Activated T-cell treated with anti-CD3 and anti-CD28 coated beads, Interleukin-2, amount 50 U/mL, for 24 hours (primary cell): ENCODE measurements at places on chromosomes 5 and 9.

DNA sequence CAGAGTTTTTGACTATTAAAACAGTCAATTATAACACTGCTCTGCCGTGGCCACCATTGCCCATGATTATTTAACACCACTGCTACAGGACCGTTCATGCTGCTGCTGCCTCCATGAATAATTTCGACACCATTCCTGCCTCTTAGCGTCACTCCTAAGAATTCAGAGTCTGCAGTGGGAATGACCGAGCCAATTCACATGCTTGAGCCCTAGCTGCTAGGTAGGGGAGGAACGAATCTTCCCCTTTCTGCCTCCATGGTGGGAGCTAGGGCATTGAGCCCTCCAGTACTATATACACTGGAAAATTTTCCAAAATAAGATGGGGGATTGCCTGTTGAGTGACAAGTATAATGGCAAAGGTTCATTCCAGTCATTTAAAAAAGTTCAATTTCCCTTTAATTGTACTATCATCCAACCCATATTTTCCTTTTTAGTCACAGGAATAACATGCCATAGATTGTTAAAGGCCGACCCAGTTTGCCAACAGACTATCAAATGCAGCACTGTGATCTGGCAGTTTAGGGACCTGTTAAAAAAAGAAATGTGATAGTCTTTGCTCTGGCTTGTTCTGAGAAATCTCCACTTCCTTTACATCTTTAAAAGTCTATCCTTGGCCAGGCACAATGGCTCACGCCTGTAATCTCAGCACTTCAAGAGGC lies 13.5 kb upstream of the B4GALT1 start:
- no peak overlapping the region for H3K27ac ChIP-seq
- no peak overlapping the region for H3K4me3 ChIP-seq
- no peaks in the 10 kb centered on the region for H3K27me3 ChIP-seq
- no peak for DNase-seq

DNA sequence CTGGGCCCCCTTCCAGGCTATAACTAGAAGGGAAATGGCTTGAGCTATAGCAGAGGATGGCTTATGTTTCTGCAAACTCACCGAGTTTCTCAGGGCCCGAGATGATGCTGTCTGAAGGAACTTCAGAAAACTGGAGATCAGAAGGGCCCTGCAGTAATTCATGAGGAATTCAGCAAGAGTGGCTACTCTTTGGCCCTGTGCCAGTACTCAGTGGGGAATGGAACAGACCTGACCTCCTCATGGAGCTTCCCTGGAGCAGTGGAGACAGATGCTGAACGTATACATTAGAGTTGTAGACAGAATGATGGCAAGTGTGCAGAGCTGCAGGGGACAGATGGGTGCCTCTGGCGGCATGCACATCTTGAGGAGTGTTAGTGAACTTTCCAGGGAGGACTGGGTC lies 17.3 kb upstream of the SMIM32 start:
- no peak overlapping the region for H3K4me3 ChIP-seq
- H3K4me1 ChIP-seq = no peaks in the 10 kb centered on the region
- H3K27ac ChIP-seq = no peak overlapping the region
- H3K36me3 ChIP-seq = no peaks in the 10 kb centered on the region
- peaks cover 45% of the 10 kb centered on the region for H3K27me3 ChIP-seq

DNA sequence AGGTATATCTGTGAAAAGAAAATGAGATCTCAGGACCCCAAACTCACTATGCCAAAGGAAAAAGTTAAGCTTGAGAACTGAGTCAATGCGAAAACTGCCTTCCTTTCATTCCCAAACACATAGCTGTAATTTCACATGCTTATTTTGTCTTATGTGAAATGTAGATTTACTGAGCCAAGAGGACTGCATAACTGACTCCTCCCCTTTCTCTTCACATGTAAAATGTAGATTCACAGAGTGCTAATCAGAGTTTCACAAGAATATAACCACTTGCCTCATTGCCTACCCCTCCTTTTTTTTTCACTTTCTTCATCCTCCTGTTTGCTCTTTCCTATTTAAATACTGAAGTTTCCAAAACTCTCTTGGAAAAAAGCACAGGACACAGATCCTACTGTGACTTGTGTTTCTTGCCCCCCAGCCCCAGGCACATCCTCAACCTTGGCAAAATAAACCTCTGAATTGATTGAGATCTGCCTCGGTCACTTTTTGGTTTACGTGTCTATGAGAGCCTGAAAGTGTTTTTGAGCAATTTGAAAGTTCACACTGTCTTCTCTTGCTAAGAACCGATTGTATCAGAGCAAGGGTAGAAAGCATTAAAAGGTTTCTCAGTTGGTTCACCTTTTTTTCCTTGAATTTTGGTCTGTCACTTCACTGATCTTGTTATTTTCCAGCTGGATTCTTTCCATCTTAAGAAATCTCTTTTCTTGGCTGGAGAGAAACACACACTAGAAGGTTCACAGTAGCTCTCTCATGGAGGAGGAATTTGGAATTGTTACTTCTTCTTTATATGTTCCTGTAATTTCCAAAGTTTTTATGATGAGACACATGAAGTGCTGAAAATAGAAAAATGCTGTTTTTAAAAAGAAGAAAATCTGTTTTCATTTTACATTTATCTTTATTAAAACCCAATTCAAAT lies 44.8 kb upstream of the SNAPC3 start:
- DNase-seq = no peak
- H3K4me3 ChIP-seq = no peak overlapping the region
- no peaks in the 10 kb centered on the region for H3K36me3 ChIP-seq

DNA sequence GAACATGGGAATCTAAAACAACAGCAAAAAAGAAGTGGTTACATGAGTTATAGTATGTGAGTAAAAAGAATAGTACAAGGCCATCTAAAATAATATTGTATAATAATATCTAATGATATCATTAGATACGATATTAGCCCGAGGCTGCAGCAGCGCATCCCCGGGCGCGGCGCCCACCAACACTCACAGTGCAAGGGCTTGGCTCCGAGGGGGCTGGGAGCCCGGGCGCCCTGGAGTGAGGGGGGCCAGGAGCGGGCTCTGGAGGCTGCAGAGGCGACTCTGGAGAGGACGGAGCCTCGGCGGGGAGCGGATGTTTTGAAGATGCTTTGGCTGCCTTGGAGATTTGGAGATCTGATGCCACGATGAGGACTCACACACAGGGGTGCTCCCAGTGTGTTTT lies 68.1 kb upstream of the TMEM252 start:
- peaks cover 17% of the 10 kb centered on the region for H3K27me3 ChIP-seq
- no peak for DNase-seq
- H3K4me1 ChIP-seq = no peaks in the 10 kb centered on the region
- no peak overlapping the region for H3K27ac ChIP-seq
- no peaks in the 10 kb centered on the region for H3K36me3 ChIP-seq
- H3K4me3 ChIP-seq = no peak overlapping the region

GRCh38 chr9:90925581-90926257 lies 124.1 kb downstream of the SYK start:
- no peak for DNase-seq
- no peaks in the 10 kb centered on the region for H3K4me1 ChIP-seq
- no peak overlapping the region for H3K27ac ChIP-seq
- no peaks in the 10 kb centered on the region for H3K36me3 ChIP-seq
